ENCODE measurements at places on chromosomes 2 and 18.

- DNase-seq = no peak
Measured at GRCh38 chr18:3348176-3348575, 86.2 kb downstream of the MYL12B start.

- no peak for DNase-seq
Measured at GRCh38 chr2:28293416-28293815, 99.2 kb upstream of the FOSL2 start.

GRCh38 chr2:213846856-213847255 is 562.6 kb downstream of the SPAG16 start:
- no peak for DNase-seq

DNA sequence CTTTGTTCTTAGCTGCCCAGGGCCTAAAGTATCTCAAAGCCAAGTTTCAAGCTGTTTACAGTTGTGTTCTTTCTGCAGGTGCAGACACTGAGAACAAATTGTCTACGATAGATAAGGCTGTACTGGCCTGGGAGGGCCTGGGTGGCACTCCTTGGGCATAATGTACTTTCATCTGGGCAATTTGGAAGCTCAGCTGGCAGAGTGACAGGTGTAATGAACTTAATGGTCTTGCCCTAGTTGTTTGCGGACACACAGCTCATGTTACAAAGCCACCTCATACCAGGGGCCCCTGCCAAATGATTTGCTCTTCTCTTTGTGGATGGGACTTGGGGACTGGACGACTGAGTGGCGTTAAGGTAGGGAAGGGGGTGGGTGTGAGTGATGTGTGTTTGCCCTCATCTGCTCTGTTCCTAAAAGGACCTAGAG is 4.3 kb downstream of the LDLRAD4 start:
- DNase-seq = no peak

DNA sequence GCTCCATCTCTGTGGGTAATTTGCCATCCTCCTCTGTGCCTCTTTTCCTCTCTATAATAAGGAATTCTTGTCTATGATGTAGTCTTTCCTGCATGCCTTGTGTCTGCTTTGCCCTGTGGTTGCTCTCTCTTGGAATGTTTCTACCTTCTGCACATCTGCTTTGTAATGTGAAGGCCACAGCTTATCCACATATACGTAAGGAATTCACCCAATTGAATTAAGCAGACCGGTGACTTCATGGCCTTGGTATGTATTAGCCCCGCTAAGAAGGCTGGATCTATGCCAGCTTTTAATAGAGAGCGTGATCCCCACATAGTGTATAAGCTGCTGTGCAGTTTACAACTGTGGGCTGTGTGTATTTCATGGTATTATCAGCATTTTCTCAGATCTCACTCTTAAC is 274.7 kb downstream of the RNF144A start:
- DNase-seq = no peak

GRCh38 chr18:741931-742512 is 29.6 kb upstream of the ENOSF1 start:
- DNase-seq = no peak

DNA sequence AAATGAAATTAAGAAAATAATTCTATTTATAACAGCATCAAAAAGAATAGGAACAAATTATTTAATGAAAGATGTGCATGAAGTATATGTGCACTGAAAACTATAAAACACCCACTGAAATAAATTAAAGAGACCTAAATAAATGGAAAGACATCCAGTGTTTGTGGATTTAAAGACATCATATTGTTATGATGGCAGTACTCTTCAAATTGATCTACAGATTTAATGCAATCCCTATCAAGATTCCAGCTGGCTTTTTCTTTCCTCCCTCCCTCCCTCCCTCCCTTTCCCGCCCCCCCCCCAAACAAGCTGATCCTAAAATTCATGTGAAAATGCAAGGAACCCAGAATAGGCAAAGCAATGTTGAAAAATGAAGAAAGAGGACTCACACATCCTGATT is 83.5 kb upstream of the ZFP36L2 start:
- no peak for DNase-seq

DNA sequence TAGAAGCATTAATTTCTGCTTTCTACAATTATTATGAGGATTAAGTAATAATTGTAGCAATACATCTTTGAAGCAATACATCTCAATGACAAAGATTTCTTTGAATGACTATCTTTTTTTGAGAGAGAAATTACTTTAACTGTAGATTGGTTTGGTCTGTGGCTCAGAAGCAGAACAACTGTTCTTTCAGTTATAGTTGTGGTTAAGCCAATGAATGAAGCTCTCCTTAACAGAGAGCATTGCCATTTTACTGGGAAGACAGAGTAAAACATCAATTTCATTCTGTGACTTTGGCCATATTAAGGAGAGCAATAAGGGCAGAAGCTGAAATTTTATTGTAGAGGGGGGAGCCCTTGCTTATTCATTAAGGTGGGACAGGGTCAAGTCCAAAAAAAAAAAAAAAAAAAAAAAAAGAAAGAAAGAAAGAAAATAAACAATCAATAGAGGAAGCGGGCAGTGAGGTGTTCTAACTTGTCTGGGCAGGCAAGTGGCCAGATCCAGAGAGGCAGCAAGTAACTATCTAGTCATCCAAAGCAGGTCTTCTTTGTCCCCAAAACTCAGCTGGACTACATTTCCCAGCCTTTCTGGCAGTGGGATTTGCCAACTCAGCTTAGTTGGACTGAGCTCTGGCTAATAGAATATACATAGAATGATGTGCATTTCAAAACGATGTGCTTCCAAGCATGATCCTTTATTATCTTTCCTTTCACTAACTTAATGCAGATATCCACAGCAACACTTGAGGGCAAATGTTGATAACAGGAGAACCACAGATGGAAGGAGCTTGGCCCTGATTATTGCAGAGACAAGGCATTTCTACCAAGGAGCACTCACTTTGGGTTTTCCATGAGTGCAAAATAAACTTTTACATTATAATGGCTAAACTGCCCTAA is 462.7 kb upstream of the CDH20 start:
- DNase-seq = no peak

DNA sequence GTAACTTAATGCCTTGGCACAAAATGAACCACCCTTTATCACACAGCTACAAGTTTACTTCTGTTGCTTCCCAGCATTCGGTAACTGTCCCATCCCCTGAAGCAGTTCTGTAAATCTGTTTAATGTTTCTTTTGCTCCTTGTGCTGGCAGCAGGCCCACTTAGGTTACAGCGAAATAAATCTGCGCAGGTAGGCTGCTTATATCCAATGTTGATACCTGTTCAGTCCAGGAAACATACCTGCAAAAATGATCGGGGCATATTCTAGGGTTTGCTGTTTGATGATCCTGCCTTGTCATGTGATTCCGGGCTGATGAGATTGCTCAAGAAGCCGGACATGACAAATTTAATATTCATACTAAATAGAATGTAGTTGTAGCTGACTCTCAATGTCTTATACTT is 23.3 kb downstream of the PELI1 start:
- DNase-seq = no peak

All from T-helper 1 cell (primary cell).